ACHN (cell line): ENCODE measurements at places on chromosomes 16 and 17.

GRCh38 chr16:89005201-89006035 is 28.4 kb upstream of the CBFA2T3 start:
- no peak for DNase-seq

GRCh38 chr17:39647256-39647655 is 10.3 kb downstream of the STARD3 start:
- DNase-seq: no peak

- DNase-seq: peak; percentile 69
Measured at GRCh38 chr17:79811011-79811867, 14.4 kb upstream of the CBX8 start.

GRCh38 chr17:64707050-64707591 is 45.0 kb upstream of the SMURF2 start:
- peak; percentile 99 for DNase-seq

- DNase-seq: no peak
Measured at GRCh38 chr17:49835472-49835871, 12.4 kb downstream of the TAC4 start.

- no peak for DNase-seq
Measured at GRCh38 chr17:8887834-8888703, 20.6 kb upstream of the PIK3R6 start.

DNA sequence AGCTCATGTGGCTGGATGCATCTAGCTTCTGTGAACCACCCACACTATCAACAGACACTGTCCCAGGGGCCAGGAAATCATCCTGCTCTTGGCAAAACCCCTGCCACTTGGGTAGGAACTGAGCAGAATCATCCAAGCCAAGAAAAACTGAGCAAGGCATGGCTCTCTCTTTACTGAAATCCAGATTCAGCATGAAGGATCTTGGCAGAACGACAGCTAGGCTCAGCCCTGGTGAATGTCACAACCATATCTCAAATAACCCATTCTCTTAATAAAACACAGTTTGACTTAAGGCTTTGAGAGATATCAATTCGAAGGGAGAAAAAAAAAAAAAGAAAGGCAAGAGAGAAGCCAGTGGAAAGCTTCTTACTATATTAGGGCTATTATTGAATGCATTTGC is 72.2 kb downstream of the MAF start:
- no peak for DNase-seq

- no peak for DNase-seq
Measured at GRCh38 chr16:75805946-75806345, 79.7 kb upstream of the CPHXL start.

- no peak for DNase-seq
Measured at GRCh38 chr17:61818225-61818624, 45.1 kb downstream of the BRIP1 start.

- no peak for DNase-seq
Measured at GRCh38 chr17:29159306-29159860, 20.8 kb downstream of the MYO18A start.

GRCh38 chr17:9529033-9529700 is 46.5 kb downstream of the STX8 start:
- peak; percentile 40 for DNase-seq

GRCh38 chr16:57694725-57695679 is at the start of gene DRC7:
TSS of gene DRC7 (plus strand) at chr16:57694806. CDS start at chr16:57697950, 3,144 bp downstream.
- peak; percentile 72 for DNase-seq

DNA sequence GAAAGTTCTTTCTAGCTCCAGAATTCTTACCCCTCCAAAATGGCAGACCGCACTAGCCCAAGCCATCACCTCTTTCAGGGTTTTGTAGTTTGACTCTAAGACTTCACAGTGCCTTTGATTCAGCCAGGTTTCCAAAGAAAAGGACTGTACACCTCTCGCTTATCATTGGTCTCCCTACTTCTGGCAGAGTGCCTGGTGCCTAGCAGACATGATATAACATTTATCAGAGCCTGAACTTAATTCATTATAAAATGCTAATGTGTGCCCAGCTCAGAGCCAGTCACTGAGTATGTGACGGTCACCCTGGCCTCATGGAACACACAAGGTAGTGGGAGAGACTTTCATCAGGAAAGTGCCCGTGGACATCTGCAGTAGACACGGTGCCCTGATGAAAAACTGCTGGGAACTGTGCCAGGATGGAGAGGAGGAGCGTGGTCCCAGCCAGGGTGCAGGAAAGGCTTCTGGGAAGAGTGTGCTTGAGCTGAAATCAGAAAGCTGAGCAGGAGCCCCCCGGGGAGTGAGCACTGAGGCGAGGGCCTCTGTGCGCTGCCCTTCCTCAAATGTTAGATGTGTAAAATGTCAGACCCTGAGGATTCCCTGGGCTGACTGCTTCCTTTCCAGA is 34.3 kb upstream of the LGALS9 start:
- DNase-seq: no peak

GRCh38 chr16:22685459-22685830 is 128.5 kb upstream of the HS3ST2 start:
- no peak for DNase-seq
